ENCODE measurements at places on chromosomes 1 and 21.
A peak's percentile ranks its signal among the peaks of the same experiment; 100 is the strongest.

- no peak for DNase-seq
Observed at GRCh38 chr1:77354536-77354935, 72.7 kb downstream of the AK5 start.

DNA sequence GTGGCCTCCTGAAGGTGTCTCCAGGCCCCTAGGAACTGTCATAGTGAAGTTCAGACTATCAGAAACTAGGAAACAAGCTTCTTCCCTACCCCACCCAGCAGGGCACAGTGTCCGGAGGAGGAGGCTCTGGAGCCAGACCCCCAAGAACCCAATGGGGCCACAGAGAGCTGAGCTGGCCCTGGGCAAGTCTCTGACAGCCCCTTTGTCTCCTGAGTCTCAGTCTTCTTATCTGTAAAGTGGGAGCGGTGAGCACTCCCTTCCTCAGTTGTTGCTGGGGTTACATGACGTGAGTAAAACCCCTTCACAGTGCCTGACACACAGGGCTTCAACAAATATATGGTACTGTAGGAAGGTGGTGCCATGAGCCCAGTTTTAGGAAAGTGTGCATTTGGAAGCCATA lies 675.8 kb downstream of the MATN1 start:
- no peak for DNase-seq

GRCh38 chr1:33181921-33182341 lies at the start of gene TRIM62:
TSS of gene TRIM62 (minus strand) at chr1:33182043. CDS start at chr1:33181432, 611 bp downstream.
- peak; percentile 93 for DNase-seq

GRCh38 chr21:23401278-23401677 lies 2206.0 kb downstream of the MRPL39 start:
- no peak for DNase-seq

DNA sequence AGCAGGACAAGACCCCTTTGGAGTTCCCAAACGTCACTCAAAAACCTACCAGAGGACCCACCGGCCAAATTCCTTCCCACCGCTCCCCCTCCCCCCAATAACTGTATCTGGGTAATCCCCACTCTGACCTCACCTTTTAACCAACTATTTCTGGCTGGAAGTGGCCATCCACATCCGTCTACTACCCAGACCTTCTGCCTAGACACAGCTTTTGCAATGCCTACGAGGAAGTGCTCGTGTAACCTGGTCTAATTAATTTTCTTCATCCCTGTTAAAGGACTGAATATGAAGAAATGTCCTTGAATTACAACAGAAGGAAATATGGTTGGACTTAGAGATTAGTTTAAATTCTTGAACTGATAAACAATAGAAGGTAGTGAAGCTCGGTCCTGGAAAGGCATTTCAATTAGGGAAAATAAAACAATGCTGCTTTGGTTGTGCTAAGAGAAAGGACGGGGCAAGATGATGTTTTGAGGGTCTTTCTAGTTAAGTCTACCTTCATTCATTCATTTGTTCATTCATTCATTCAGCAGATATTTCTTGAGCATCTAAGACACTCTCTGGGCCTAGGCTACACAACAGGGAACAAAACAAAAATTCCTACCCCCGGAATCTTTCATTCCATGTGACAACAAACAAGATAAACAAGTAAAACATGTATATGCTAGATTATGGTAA lies 18.8 kb downstream of the AVPR1B start:
- no peak for DNase-seq

GRCh38 chr21:17818186-17819113 lies 706 bp downstream of the C21orf91 start:
- DNase-seq: peak; percentile 53

DNA sequence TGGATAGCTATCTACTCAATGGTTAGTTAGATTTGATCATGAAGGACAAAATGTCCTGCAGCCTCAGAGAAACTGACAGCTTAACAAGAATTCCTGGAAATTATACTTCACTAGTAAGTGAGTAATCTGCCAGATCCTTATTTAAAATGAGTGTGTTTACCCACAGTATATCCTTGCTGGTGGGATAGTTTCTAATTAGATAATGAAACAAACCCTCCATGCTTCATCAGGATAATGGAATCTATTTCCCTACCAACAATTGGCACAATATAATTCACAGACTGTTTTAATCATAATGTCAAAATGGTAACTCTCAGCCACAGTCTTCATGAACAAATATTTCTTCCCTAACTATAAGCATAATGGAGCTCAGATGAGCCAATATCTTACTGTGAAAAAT lies 239.4 kb upstream of the ST6GALNAC5 start:
- DNase-seq: no peak

GRCh38 chr1:205538235-205538840 lies 33.9 kb downstream of the CDK18 start:
- no peak for DNase-seq

- no peak for DNase-seq
Observed at GRCh38 chr1:238789916-238790667, 596.3 kb upstream of the CHRM3 start.

All from left ventricle myocardium superior (tissue), 1 donor.